H1 (cell line): ENCODE measurements at places on chromosomes 12 and 14.

- DNase-seq = no peak
- no peaks in the 10 kb centered on the region for H3K27me3 ChIP-seq
- H3K36me3 ChIP-seq = no peaks in the 10 kb centered on the region
- H3K4me3 ChIP-seq = no peak overlapping the region
These were observed 364.8 kb downstream of the NELL2 start for GRCh38 chr12:44511289-44511688.

DNA sequence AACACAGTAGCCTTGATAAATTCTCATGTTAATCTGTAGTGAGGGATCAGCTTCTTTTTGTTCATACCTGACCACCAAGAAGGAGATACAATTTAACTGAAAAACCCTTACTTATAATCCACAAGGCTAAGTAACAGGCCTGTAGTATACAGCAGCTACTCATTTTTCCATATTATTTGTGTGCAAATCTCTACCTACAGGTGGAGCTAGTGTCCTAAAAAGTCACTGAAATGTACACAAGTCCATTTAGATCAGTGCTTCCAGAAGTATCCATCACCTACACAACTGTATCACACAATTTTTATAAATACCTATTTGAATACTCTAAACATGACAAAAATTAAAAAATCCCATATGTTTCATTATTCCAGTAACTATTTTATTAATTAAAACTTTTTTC lies 173.2 kb downstream of the SLC35F4 start:
- no peaks in the 10 kb centered on the region for H3K36me3 ChIP-seq
- no peak overlapping the region for H3K27ac ChIP-seq
- H3K4me1 ChIP-seq = no peaks in the 10 kb centered on the region
- no peak overlapping the region for H3K4me3 ChIP-seq
- no peak for DNase-seq
- H3K27me3 ChIP-seq = no peaks in the 10 kb centered on the region

DNA sequence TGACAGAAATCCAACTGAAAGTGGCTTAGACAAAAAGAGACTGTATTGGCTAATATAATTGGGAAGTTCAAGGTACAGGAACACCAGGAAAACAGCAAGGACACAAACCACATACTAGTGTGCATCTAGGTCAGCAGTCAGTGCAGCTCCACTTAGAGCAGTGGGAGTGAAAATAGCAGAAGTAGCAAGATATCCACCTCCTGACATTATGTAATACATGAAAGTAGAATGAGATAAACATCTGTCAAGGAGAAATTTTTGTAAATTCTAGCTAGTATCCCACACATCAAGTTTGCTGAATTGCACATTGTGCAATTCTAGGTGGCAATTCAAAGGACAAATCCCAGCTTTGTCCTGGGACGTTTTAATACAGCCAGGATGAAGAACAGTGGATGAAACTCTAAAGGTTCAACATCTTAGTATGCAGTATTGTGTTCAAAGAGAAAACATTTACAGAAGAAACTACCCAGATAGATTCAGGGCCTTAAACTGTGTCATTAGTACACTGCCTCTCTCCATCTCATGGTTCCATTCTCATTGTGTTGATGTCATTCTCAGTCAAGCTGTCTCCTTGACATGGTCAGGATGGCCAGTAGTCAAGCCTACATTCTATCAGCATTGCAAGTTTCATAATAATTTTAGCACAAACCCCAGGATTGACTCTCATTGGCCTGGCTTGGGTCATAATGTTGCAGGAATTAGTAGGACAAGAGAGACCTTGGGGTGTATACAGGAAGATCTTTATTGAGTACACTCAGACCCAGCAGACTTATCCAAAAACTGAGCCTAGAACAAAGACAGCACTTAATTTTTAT lies 56.8 kb downstream of the SDR9C7 start:
- no peaks in the 10 kb centered on the region; the same call in 1 of the 2 replicates for H3K4me1 ChIP-seq
- no peak overlapping the region for H3K27ac ChIP-seq
- H3K4me3 ChIP-seq = no peak overlapping the region
- no peaks in the 10 kb centered on the region for H3K27me3 ChIP-seq
- H3K36me3 ChIP-seq = no peaks in the 10 kb centered on the region; the same call in 1 of the 2 replicates

GRCh38 chr12:1518591-1519516 lies 75.5 kb downstream of the FBXL14 start:
- no peaks in the 10 kb centered on the region for H3K36me3 ChIP-seq
- no peaks in the 10 kb centered on the region for H3K4me1 ChIP-seq
- DNase-seq = no peak
- no peak overlapping the region for H3K27ac ChIP-seq
- H3K4me3 ChIP-seq = no peak overlapping the region

DNA sequence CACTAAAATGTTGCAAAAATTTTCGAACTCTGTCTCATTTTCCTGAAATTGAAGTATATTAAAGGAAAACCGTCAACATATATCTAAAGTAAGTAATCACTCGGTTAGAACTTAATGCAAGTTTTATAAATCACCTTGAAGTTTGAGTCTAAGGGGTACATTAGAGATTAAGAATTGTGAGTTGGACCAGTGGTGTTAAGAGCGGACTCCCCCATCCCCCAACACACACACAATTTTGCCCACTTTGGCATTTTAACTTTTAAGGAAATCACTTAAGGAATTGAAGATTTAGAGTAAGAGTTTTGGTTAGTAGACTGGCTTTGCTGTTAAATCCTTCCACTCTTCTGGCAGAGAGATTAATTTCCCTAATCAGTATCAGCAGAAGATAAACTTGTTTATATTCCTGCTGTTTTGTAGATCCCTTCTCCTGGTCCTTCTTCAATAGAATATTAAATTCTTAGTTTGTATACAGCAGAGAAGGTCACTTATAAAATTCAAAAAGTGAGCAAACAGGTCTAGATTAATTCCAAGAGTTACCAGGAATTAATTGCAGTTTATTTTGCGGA lies 1.5 kb downstream of the HIF1A start:
- H3K27me3 ChIP-seq = no peaks in the 10 kb centered on the region
- H3K4me3 ChIP-seq = peak overlapping the region; percentile 98
- no peak for DNase-seq
- H3K27ac ChIP-seq = no peak overlapping the region
- no peaks in the 10 kb centered on the region for H3K36me3 ChIP-seq
